ENCODE measurements at places on chromosomes 7 and 10.
A peak's percentile ranks its signal among the peaks of the same experiment; 100 is the strongest.

DNA sequence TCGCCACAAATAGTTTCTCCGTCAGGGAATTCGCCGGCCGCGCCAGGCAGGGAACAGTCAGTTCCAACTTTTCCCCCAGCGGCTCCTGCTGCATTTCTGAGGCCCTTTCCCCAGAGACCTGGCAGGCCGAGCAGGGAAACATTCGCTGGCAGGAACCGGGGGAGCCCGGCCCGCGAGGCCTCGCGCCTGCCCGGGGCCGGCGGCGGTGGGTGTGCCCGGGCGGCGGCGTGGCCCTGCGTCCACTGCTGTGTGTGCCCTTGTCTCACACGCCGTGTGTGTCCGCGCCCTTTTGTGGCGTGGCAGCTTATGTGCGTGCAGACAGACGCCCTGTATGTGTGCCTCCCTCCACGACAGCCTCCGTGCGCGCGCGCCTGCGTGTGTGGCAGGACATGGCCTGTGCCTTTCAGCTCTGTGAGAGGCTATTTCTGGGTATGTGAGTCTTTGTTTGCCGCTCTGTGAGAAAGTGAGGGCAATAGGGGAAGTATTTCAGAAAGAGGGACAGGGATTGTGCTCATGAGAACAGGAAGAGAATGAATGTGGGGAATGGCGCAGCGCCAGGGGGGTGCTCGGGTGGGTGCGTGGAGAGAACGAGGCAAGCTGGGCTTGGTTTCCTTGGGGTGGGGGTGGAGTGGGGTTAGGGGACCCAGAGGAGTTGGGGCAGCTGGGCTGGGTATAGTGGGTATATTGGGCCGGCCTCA, 689 bp upstream of the SMARCD3 start:
- DNase-seq: peak; percentile 25

- no peak for DNase-seq
Measured at GRCh38 chr7:30859940-30860496, 51.6 kb upstream of the AQP1 start.

DNA sequence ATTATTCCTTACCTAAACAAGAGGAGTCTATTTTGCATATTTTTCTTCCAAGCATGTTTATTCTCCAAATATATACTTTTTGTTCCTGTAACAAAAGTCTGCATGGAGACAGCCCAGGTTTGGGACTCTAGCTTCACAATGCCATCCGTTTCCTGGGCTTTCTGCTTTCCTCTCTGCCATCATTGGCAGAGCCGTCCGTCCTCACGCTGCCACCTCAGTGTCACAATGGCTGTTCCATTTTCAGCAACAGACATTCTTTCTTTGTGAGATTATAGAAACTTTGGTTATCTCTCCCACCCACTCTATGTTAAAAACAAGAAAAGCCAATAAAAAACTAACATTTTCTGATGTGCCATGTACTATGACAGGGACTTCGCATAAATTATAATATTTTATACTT, 825.2 kb downstream of the REEP3 start:
- no peak for DNase-seq

DNA sequence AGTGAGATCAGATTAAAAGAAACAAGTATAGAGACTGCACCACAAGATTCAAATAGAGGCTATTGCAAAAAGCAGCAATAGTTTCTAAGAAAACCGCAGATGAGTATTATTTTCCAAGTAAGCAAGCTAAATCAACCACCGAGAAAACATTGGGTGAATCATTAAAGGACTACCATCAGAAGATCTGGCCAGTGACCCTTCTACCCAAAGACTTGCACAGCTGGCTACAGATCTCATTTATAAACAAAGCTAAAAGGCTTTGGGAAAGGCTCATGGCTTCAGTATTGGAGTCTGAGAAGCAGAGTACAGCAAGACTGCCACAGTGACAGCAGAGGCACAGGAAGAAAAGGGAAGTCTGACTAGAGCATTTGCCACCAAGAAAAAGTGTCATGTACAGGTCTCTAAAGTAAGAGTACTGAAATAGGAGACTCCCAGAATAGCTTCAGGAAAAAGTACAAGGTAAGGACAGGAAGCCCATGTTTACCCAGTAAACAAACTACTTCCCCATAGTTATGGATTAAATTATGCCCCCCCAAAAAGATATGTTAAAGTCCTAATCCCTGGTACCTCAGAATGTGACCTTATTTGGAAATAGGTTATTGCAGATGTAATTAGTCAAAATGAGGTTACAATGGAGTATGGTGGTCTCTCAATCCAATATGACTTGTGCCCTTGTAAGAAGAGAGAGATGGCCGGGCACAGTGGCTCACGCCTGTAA, 19.0 kb downstream of the STEAP1 start:
- peak; percentile 31 for DNase-seq

GRCh38 chr7:134678115-134678514, 31.5 kb downstream of the BPGM start:
- DNase-seq: no peak

DNA sequence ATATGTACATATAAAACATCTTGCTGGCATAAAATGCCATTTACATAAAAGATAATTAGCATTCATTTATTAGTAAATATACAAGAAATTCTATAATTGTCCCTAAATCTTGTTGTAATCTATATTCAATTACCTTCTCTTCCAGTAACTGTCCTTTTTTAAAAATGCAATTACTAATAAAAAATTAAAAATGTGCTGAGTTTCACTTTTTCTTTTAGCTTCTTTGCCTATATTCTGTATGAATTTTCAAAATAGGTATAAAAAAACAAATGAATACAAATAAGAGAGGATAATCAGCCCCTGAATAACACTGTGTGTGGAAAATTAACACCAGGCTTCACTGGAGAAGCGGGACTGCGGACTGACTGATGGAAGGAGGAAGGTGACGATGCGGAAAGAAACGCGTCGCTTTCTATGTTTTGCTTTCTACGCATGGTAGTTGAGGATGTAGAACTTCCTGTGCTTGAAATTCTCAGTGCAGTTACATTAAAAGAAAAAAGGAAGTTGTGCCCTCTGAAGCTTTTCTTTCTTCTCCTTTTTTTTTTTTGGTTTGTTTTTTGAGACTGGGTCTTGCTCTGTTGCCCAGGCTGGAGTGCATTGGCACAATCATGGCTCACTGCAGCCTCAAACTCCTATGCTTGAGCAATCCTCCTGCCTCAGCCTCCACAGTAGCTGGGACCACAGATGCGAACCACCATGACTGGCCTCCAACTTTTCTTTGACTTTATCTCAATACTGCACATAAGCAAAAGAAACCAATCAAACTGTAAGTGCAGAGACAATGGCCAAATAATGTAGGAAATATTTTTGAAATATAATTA, 7.4 kb upstream of the ZMYND11 start:
- peak; percentile 66 for DNase-seq

DNA sequence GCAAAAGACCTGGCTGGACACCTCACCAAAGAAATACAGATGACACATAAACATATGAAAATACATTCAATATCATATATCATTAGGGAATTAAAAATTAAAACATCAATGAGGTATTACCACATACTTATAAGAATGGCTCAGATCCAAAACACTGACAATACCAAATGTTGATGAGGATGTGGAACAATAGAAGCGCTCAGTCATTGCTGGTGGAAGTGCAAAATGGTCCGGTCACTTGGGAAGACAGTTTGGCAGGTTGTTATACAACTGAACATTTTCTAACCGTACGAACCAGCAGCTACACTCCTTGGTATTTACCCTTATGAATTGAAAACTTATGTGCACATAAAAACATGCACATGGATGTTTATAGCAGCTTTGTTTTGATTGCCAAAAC, 38.5 kb downstream of the ZMYND11 start:
- DNase-seq: no peak
